ENCODE measurements at places on chromosomes 5 and 9.

GRCh38 chr9:126317513-126317912 lies 9.1 kb upstream of the MVB12B start:
- DNase-seq: no peak

DNA sequence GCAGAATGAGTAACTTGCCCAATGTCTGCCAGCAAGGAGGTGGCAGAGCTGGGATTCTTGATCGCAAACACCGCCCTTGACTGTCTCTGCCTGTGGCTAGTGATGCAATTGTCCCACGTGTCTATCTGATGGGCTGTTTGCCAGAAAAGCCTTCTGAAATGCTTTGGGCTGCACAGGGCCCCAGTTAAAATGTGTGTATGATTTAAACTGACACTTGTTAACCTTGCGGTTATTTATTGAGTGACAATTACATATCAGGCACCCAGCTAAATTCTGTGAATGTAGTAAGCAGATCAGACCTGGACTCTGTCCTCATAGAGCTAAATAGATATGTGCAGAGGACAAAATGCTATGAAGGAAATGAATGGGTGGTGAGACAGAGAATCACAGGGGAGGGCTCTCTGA lies 11.6 kb upstream of the IL12B start:
- DNase-seq: peak; percentile 74

DNA sequence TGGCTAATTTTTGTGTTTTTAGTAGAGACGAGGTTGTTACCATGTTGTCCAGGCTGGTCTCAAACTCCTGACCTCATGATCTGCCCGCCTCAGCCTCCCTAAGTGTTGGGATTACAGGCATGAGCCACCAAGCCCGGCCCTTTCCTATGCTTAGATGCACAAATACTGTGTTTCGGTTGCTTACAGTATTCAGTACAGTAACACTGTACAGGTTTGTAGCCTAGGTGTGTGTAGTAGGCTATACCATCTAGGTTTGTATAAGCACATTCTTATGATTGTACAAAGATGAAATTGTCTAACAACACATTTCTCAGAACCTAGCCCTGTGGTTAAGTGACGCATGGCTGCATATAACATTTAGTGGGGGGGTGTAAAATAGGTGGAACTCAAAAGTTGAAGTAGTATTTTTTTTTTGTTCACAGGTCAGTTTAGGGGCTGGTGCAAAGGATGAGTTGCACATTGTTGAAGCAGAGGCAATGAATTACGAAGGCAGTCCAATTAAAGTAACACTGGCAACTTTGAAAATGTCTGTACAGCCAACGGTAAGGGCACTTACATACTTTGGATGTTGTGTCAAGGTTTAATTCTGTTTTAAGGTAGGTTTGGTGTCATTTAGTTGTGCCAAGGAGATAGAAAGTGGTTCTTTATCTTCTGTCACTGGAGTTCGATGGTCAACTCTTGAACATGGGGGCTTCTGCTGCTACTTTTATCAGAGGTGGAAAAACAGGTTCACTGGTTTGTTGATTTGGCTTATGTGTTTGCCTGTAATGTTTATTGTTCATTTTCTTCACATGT lies 3.4 kb downstream of the NPM1 start:
- DNase-seq: peak; percentile 31

GRCh38 chr9:108813951-108814601 lies 41.7 kb downstream of the ACTL7B start:
- peak; percentile 51 for DNase-seq

DNA sequence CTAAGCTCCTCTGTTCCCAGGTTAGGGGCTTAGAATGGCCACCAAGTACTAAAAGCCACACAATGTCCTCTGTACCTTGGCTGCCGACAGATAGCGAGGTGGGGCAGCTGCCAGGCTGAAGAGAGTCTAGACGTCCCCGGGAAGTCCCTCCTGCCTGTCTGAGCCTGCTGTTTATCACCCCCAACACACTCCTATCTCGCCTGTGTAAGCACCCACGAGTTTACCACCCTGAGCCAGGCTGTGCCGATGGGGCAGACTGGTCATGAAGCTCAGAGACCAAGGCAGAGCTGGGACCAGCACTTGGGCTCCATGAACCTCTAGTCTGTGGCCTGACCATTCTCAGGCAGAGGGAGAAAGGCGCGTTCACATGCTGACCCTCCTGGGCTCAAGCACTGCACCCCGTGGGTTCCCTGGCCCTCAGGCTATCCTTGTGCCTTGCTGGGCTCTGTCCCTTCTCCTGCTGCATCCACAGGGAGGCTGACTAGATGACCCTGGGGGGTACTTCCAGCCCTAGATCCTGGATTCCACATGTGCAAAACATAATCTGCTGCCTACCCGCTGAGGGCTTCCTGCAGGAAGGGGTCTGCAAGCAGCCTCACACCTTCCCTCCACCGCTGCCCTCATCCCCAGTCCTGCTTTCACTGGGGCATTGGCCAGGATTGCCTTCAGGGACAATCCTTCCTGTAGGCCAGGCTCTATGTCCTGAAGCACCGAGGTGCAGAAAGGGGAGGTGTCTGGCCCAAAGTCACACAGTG lies 18.6 kb upstream of the SLC25A51 start:
- DNase-seq: no peak

DNA sequence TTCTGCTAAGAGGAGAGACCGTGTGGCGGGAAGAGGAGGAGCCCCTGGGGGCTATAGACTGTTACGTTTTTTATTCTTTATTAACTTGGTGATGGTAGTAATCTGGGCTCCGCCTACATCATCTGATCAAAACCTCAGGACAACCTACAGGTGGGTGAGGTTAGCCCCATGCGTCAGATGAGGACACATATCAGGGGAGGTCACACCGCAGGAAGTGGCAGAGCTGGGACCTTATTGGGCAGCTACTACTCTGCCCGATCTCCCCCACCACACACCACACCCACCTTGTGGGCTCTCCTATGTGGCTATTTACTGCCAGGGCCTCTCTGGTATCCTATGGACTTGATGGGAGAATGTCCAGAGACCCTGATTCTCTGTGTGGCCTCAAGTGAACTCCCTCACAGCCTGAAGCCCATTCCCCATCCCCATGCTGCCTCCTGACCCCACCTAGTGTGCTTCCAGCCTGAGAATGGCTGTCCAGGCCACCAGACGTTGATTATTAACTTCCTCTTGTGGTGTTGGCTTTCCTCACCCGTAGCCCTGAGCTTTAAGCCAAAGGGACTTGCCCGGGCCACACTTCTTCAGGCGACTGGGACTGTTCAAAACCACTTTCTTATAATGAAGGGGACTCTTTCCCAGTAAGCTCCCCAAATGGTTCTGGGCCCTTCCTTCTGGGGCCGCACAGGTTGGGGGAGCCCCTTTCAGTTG lies 8.2 kb downstream of the UNC5A start:
- no peak for DNase-seq

DNA sequence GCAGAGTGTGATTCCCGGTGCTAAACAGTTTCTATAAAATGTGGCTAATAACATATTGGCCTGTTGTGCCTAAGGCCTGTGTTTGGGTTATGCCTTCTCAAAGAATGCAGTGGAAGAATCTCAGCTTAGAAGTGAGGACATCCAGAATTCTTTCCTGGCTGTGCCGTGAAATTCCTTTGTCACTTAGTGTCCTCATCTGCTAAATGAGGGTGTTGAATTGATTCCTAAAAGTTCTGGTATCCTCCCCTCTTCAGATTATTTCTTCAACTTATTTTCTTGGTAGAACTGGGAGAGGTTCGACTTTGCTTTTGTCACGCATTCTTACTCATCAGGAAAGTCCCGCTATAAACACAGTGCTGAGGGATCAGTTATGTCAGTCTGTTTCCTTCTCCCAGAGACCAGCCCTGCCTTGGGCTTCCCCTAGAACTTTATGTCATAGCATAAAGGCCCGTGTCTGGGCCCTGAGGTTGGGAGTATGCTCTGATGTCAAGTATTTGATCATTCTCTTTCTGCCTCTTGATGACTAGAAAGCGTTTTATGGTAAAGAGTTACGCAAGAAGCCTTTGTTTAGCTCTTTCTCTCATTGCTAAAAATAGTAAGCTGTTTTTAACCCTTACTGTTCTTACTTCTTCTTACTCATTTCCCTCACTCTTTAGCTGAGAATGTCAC lies 29.5 kb downstream of the MTAP start:
- DNase-seq: peak; percentile 83

GRCh38 chr9:15642369-15642962 lies 89.6 kb downstream of the CCDC171 start:
- peak; percentile 52 for DNase-seq

GRCh38 chr5:143440448-143441115 lies 37.1 kb upstream of the NR3C1 start:
- no peak for DNase-seq

DNA sequence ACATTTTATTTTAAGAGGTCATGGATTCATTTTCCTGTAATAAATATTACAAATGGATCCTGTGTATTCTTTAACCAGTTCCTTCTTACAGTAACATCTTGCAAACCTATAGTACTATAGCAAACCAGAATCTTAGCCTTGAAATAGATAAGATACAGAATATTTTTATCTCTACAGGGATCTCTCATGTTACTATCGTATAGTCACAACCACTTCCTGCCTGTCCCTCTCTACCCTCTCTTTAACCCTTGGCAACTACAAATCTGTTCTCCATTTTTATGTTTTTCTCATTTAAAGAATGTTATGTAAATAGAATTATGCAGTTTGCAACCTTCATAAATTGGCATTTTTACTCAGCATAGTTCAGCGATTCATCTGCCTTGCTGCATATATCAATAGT lies 454.0 kb downstream of the DIRAS2 start:
- no peak for DNase-seq

- DNase-seq: no peak
Measured at GRCh38 chr5:51347704-51348103, 35.5 kb upstream of the ISL1 start.

- no peak for DNase-seq
Measured at GRCh38 chr5:17907094-17907493, 272.8 kb downstream of the TAF11L14 start.

GRCh38 chr5:101942321-101942882 lies 353.7 kb downstream of the SLCO4C1 start:
- no peak for DNase-seq

DNA sequence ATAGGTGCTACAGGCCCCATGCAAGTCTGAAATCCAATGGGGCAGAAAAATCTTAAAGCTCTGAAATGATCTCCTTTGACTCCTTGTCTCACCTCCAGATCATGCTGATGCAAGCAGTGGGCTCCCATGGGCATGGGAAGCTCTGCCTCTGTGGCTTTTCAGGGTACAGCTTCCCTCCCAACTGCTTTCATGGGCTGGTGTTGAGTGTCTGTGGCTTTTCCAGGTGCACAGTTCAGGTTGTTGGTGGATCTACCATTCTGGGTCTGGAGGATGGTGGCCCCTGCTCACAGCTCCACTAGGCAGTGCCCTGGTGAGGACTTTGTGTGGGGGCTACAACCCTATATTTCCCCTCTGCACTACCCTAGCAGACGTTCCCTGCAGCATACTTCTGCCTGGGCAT lies 103.5 kb downstream of the STARD4 start:
- no peak for DNase-seq

- no peak for DNase-seq
Measured at GRCh38 chr9:114275246-114276004, 47.5 kb upstream of the ORM1 start.

GRCh38 chr9:107824556-107824955 lies 335.0 kb upstream of the KLF4 start:
- DNase-seq: no peak

- DNase-seq: no peak
Measured at GRCh38 chr5:179461576-179461975, 88.8 kb upstream of the RUFY1 start.

- peak; percentile 84 for DNase-seq
Measured at GRCh38 chr9:22683700-22684075, 237.1 kb downstream of the DMRTA1 start.

DNA sequence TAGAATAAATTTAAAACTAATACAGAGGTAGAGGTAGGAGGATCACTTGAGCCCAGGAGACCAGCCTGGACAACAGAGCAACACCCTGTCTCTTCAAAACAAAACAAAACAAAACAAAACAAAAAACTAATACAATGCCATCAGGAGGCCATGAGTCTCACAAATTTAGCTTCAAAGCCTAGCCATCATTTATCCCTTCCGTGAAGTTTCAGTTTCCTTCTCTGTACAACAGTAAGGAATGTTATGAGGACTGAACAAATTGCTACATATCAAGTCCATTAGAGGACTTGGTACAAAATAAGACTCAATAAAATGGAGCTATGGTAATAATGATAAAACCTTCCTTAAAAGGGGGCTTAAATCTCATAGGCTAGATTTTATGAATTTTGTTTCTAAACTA lies 60.8 kb downstream of the MAPKAP1 start:
- no peak for DNase-seq
